Activated CD4-positive, alpha-beta T cell treated with anti-CD3 and anti-CD28 coated beads, Interleukin-2, Interleukin-6, amounts not matched to agents 100 ng/mL and 50 ng/mL, durations not matched to agents 16 hours and 8 hours (primary cell): ENCODE measurements at places on chromosomes 2 and 18.
A peak's percentile ranks its signal among the peaks of the same experiment; 100 is the strongest.

DNA sequence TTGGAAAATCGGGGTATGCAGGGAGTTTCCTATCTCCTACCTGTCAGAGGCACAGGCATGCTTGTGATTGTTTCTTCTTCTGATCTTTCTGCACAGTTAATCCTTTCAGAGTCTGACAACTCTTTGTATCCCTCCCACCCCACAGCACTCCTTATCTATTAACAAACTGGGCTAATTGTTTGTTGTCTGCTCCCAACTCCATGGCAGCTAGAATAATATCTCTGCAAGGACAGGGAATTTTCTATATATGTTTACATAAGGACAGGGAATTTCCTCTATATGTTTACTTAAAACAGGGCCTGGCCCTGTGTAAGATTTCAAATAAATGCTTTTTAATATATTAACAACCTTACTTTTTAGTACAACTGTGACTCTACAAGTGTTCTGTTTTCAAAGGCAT is 36.0 kb upstream of the VRK2 start:
- DNase-seq, result no peak

DNA sequence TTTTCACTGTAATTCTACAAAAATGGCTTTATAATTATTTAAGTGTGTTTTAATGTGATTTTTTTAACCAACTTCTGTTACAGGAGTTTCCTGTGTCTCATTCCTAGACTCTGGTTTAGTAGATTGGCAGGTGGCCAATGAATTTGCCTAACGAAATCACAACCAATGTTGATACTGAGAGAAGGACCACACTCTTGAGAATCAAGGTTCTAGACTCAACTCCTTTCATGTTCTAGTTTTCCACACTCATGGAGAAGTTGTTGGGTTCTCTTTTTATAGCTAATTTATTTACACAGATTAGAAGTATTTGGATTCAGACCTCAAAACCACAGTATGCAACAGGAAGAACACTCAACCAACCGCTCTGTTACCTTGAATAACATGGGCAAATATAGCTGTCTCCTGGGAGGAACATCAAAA is 22.6 kb upstream of the USP34 start:
- DNase-seq, result peak; percentile 52

GRCh38 chr2:37623971-37624900 is 47.2 kb downstream of the CDC42EP3 start:
- peak; percentile 84 for DNase-seq

DNA sequence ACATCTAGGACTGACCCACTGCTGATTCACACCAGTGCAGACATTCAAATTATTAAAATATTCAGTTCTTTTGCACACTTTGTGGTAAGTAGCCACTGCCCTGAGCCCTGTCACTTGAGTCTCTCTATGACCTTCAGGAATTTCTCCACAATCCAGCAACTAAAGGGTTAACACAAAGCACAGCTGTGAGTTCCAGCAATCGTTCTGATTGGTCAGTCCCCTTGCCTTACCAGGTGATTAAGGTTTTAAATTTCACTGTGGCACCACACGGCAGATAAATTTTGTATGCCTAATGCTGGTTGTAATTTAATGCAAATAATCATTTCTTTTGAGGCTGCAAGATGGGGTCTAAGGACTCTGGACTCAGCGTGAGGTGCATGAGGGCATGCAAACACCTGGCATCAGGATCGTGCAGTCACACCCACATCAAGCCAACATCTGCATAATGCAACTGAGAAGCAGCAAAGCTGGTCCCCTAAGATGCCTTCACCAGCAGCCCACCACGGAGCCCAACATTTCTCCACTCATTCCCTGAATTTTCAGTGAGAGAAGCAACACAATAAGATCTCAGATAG is 36.6 kb downstream of the SLC14A1 start:
- DNase-seq, result no peak

DNA sequence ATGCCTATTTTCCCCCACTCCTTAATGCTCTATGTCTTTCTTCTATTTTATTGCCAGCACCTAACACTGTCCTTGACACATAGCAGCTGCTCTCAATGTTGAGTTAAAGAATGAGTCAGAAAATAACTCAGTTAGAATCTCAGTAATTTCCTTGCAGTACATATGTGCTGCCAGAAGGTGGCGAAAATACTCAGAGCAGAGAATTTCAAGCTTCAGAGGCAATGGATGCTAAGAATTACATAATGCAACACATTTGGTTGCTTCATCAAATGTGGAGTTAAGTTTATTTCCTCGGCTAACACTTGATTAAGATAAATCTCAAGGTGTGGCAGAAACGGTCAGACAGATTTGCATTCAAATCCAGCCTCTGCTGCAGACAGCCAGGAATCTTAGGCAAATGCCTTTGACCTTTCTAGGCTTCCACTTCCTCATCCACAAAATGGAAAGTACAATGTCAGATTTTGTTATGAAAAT is 105.6 kb downstream of the VSNL1 start:
- peak; percentile 81 for DNase-seq

DNA sequence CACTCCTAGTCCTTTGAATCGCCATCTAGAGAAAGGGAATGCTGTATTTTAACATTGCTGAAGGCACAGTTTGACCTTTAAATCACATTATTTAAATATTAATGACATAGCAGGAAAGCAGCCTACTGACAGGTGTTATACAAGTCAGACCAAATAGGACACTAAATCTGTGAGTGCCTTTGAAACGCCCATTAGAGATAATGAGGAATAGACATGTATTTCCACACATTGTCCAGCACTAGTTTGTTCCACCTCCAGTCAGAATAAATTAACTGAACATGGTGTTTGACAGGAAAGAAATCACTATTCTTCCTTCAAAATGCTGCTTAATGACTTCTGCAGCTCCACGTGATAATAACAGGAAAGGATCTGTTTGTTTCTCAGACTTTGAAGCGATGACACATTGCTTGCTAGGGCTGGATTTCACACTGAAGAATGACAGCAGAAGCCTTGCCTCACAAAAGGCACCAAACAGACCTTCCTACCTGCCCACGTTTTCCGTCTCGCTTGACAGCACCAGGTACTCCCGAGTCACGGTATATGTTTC is 90.5 kb upstream of the DDX18 start:
- DNase-seq, result no peak

DNA sequence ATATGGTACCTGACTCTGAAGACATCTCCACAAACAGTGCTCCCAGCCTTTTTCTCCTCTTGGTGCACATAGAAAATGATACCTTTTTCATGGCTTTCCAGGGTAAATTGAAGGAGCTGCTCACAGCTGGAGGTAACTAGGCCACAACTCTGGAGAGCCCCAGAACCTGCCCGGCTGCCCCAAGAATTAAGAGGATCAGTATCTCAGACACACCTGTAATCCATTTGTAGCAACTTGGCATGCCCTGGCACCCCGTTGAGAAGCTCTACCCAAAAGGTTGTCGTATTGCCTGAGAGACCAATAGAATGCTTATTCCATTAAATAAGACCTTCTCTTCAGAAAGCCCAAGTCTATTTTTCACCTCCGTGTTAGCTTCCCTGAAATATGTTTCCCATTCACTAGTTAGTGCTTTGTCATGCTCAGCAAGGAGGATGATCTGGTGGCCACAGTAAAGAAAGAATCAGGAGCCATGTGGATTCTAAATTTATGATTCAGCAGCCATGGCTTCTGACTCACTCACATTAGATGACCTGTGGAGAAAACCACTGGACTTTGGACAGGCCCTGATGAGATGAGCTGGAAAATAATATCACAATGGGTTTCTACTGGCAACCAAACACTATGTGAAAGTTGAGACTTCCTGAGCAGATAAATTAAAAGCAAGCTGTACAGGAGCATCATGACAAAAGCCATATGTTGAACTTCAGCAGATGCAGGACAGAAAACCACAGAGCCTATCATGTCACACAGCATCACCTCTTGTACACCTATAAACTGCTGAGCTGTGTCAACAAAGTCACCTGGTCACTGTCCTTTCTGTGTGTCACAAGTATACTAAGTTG is 253.3 kb upstream of the OSR1 start:
- no peak for DNase-seq

- DNase-seq, result no peak
Measured at GRCh38 chr18:13324880-13325279, 106.3 kb downstream of the LDLRAD4 start.

DNA sequence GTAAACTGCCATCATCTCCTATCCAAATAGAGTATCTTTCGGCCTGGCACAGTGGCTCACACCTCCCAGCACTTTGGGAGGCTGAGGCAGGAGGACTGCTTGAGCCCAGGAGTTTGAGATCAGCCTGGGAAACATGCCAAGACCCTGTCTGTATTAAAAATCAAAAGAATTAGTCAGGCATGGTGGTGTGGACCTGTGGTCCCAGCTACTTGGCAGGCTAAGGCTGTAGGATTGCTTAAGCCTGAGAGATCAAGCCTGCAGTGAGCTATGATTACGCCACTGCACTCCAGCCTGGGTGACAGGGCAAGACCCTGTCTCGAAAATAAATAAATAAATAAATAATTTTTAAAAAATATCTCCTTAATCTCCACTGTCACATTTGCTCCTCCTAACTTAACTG is 14.7 kb upstream of the ARPC2 start:
- DNase-seq, result no peak

GRCh38 chr2:240441326-240441992 is 6.0 kb downstream of the GPC1 start:
- no peak for DNase-seq

DNA sequence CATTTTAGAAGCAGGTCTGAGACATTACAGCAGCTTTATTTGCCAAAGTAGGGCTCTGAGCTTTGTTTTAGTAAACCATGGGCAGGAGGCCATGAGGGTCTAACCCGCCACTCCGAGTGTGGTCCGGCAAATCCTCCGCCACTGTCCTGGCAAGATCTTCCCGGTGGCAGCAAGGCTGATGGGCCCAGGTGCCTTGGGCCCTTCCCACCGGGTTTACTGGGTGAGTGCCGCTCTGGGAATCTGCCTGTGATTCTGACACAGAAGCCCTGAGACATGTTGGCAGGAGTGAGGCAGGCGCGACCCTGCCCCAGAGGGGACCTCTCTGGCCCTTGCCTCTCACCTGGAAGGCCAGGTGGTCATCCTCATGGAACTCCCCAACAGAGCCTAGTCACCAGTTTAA is 29.9 kb downstream of the MTERF4 start:
- no peak for DNase-seq

DNA sequence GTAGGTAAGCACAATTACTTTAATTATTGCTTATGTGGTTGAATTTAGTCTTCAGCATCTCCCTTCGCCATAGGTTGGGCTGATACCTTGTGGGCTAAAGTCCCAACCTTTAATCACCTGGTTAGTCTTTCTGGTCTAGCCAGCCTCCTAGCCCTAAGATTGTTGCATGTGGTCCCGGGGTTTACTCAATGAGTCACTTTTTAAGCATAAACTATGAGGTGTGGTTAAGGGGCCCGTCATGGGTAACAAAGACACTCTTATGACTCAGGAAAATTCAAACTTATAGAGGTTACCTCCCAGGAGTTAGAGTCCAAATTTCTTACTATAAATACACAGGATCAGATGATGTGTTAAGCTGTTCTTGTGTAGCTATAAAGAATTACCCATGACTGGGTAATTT is 841.6 kb downstream of the TRIB2 start:
- no peak for DNase-seq

GRCh38 chr2:52613064-52613463 is 1154.5 kb upstream of the CHAC2 start:
- DNase-seq, result no peak

GRCh38 chr18:56712761-56713160 is 61.6 kb downstream of the WDR7 start:
- no peak for DNase-seq

- no peak for DNase-seq
Measured at GRCh38 chr2:51981783-51982182, 949.9 kb upstream of the NRXN1 start.

DNA sequence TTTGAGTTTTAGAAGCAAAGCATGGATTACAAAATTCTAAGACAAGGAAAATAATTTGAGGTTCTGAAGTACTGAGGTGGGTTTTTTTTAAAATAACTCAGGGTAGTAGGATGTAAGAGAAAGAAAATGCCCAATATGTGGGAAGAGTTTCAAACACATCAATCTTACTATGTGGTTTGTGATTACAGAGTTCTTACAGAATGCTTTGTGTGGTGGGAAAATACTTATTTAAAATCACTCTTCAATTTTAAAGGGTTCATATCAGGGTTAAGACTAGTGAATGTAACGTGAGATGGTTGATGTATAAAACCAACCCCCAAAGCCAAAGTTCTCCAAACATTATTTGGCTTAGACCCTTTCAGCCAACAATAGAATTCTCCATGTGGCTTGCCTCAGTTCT is 173.5 kb downstream of the UBE2E3 start:
- no peak for DNase-seq

DNA sequence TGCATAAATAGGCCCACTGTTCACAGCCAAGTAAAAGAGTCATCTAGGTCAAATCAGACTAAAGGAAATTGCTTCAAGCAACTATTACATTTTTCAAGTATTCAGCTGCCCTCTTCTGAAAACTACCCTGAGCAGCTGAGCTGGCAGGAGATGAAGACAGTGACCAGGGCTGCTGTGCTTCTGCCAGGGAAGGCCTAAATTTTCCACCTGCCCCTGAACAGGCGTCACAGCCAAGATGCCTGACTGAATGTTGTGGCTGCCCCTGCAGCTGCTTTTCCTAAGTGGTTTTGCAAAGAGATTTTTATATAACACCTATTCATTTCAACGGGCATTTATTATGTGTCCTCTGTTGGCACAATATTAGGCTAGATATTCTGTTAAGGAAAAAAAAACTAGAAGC is 96.7 kb upstream of the RPE start:
- no peak for DNase-seq

DNA sequence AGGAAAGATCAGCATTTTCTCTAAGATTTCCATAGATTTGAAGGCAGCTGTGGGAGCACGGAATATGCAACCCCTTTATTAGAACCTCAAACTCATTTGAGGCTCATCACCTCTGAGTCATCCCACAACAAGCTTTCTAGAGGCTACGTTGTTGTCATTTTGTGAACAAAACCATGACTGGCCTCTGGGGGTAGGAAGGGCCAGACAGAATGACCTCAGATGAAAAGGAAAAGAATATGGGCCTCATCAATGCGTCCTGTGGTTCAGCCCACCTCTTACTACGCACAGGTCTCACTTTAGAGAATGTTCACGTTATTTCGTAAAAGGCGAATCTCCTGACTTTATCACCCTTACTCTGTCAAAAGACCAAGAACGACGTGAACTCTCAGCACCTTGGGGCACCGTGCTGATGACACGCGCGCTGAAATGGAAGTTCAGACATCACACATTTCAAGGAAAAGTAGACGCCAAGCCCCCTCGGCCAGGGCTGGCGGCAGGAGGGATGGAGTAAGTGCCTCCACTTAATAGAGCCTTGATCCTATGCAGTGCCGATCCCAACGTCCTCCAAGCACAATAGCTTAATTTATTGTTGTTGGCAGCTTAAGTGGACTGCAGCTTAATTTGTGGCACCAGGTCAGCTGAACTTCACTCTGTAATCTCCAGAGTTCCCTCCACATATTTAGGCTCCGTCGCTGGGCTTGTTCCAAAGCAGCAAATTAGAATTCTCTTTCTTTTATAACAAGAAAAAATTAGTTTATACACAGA is 208.3 kb downstream of the EIPR1 start:
- DNase-seq, result peak; percentile 7

- peak; percentile 49 for DNase-seq
Measured at GRCh38 chr2:156340804-156341451, 8.4 kb upstream of the NR4A2 start.
